ENCODE measurements at places on chromosomes 12 and 14. TPM values are rescaled to one million over a fixed set of nuclear protein-coding genes. Genes with fewer than 3 reads are reported as not detected.
A peak's percentile ranks its signal among the peaks of the same experiment; 100 is the strongest.

Gene REC8
- 84.2 TPM for total RNA-seq

- no peak overlapping the region for H3K27ac ChIP-seq
- no peaks in the 10 kb centered on the region for H3K36me3 ChIP-seq
- peak overlapping the region; percentile 45 for H3K4me3 ChIP-seq
- H3K27me3 ChIP-seq, result peaks cover 98% of the 10 kb centered on the region
Observed at GRCh38 chr12:53988541-53989226, 3.7 kb downstream of the HOXC10 start.

Gene MDP1
- total RNA-seq, result 16.9 TPM

GRCh38 chr12:124626971-124627411 lies 59.6 kb upstream of the NCOR2 start:
- no peak for DNase-seq
- H3K4me1 ChIP-seq, result peaks cover 30% of the 10 kb centered on the region
- no peak overlapping the region for H3K27ac ChIP-seq
- no peaks in the 10 kb centered on the region for H3K36me3 ChIP-seq

Gene TDRD9
- total RNA-seq, result not detected

Gene STON2
- 40.4 TPM for total RNA-seq

DNA sequence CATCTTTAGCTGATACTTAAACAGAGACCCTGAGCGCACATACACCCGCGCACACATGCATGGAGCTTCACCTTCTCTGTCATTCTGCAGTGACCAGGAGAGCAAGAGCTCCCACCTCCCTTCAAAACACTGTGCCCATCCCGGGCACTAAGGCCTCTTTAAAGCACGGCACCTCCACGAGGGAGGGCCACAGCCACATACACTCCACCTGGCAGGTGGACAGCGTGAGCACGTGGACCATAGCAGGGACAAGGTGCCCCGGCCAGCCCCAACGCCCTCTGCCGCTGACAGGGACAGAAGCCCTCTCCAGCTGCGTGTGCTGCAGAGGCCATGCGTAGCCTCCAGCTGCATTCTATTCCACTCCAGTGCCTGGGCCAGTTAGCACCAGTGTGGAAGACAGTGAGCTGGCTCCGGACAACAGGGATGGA lies 5.4 kb downstream of the GAPDH start:
- peak overlapping the region; percentile 100 for H3K27ac ChIP-seq
- peaks cover 6% of the 10 kb centered on the region for H3K27me3 ChIP-seq

Gene STXBP6
- 17.0 TPM for total RNA-seq

Gene PPP1R36
- total RNA-seq, result 0.57 TPM

DNA sequence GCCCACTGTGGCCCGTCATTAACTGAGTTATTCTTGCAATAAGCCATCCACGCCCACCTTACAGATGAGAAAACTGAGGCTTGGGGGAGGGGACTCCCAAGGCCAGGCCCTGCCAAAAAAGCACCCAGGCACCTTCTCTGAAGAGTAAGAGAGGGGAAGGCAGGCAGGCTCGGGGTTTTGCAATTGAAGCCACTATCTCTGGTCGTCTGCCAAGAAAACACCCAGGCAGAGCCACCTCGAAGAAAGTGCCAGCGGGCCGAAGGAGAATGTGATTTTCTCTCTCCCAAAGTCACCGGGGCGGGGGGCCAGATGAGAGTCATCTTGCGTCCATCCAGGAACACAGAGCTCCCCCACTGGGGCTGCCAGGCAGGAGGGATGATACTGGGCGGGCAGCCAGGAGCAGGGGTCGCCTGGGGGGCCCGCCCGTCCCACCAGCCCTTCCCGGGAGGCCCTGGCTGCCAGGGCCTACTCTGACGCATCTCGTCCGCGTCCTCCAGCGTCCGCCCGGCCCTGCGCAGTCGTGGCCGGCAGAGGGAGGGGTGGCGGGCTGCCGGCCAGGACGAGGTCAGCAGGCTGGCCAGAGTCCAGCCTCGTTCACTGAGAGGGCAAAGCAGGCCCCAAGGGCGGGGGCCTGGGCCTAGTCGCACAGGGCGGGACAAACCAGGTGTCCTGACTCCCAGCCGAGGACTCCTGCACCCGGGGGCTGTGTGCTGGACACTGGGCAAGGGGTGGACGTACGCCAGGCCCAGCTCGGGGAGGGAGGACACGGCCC lies 74.3 kb downstream of the RFLNA start:
- peak overlapping the region; percentile 46 for H3K27ac ChIP-seq
- DNase-seq, result no peak
- no peaks in the 10 kb centered on the region for H3K27me3 ChIP-seq

Gene ERC1
- total RNA-seq, result 62.8 TPM

Gene SCARB1
- 27.7 TPM for total RNA-seq

DNA sequence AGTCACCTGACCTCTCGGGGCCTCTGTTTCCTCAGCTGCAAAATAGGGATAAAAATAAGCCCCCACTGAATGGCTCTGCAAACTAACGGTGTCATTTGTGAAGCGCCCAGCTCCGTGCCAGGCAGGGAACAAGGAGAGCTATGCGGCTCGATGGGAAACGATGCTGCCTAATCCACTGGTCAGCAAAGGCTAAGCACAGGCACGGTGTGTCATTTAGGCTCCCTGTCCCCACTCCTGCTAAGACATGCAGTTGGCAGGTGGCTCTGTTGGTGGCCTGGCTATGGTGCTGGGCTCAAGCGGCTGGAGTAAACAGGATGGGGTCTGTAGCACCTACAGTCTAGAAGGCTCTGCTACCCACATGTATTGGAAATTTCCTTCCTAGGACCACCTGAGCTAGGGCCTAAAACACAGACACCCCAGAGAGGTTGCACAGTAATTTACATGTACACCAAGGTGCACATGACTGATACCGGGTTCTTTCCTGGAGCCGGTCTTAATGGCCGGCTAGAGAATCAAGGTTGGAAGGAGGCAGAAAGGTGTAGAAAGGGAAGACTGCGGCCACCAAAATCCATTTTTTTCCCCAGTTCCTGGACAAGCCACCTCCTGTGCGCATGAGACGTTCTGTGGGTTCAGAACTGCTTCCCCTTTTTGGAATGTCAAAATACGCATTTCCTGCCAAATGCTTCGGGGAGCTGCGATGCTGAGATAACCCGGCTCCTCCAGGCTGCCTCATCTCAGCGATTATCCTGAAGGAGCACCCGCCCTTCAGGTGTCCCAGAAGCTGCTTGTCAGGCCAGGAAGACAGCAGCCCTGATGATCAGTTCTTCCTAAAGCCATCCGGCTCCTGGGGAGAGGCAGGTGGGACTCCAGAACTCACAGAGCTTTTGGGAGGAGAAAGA lies 1.0 kb downstream of the CACNA2D4 start:
- peaks cover 15% of the 10 kb centered on the region for H3K27me3 ChIP-seq
- no peaks in the 10 kb centered on the region for H3K36me3 ChIP-seq
- peaks cover 4% of the 10 kb centered on the region for H3K4me1 ChIP-seq
- no peak overlapping the region for H3K4me3 ChIP-seq

DNA sequence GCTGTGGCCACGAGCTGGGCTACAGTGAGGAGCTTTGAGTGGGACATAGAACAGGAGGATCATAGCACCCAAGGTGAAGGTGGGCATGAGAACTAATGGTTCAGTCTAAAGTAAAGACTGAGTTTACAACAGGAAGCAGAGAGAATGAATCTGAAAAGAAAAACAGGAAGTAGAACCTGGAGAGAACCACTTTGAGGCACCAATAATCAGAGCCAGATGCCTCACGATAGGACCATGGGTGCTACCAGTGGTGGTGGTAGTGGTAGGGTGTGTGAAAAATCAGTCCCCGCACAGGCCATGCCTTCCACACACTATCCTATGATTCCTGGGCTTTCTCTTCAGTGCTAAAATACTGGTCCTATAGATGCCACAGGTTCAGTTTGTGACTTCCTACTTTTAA lies 293.6 kb downstream of the AKAP6 start:
- H3K4me3 ChIP-seq, result no peak overlapping the region
- H3K27ac ChIP-seq, result no peak overlapping the region
- no peak for DNase-seq
- H3K36me3 ChIP-seq, result no peaks in the 10 kb centered on the region
- no peaks in the 10 kb centered on the region for H3K27me3 ChIP-seq

Gene MYF6
- 1.4 TPM for total RNA-seq

- peaks cover 4% of the 10 kb centered on the region for H3K4me1 ChIP-seq
- no peak for DNase-seq
- peaks cover 8% of the 10 kb centered on the region for H3K36me3 ChIP-seq
- H3K4me3 ChIP-seq, result no peak overlapping the region
- H3K27ac ChIP-seq, result no peak overlapping the region
Observed at GRCh38 chr12:107415071-107415470, 270.5 kb upstream of the PWP1 start.

- peak overlapping the region; percentile 83 for H3K27ac ChIP-seq
- H3K27me3 ChIP-seq, result peaks cover 16% of the 10 kb centered on the region
- no peak for DNase-seq
- peaks cover 18% of the 10 kb centered on the region for H3K4me1 ChIP-seq
- peak overlapping the region; percentile 31 for H3K4me3 ChIP-seq
Observed at GRCh38 chr12:507391-507796, 47.7 kb downstream of the B4GALNT3 start.

DNA sequence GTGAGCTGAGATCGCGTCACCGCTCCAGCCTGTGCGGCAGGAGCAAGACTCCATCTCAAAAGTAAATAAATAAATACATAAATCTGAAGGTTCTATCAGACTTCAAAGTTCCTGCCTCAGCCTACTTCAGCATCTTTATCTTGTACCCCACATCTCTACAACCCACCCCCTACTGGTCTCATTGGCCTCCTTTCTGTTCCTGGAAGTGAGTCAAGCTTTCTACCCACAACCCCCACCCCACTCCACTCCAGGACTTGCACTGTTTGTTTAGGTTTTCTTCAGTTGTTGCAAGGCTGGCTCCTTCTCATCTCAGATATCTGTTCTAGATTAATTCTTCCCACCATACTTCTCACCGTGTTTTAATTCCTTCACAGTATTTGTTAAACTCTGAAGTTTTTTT lies 714 bp upstream of the PSMC6 start:
- peak overlapping the region; percentile 100 for H3K4me3 ChIP-seq
- no peaks in the 10 kb centered on the region for H3K27me3 ChIP-seq
- no peak for DNase-seq
- H3K36me3 ChIP-seq, result peaks cover 27% of the 10 kb centered on the region
- peak overlapping the region; percentile 99 for H3K27ac ChIP-seq

Gene RASSF8
- total RNA-seq, result 46.3 TPM

- no peak overlapping the region for H3K4me3 ChIP-seq
- peaks cover 22% of the 10 kb centered on the region for H3K4me1 ChIP-seq
- no peak overlapping the region for H3K27ac ChIP-seq
- no peaks in the 10 kb centered on the region for H3K27me3 ChIP-seq
Observed at GRCh38 chr12:66070378-66071120, 60.0 kb downstream of the LLPH start.

GRCh38 chr14:55133416-55133815 lies 4.4 kb downstream of the LGALS3 start:
- peaks cover 21% of the 10 kb centered on the region for H3K27me3 ChIP-seq
- H3K27ac ChIP-seq, result peak overlapping the region; percentile 50
- peaks cover 30% of the 10 kb centered on the region for H3K36me3 ChIP-seq
- no peak for DNase-seq

All from type B pancreatic cell (in vitro differentiated cells).